H1 (cell line): ENCODE measurements at places on chromosomes 11 and 22.

DNA sequence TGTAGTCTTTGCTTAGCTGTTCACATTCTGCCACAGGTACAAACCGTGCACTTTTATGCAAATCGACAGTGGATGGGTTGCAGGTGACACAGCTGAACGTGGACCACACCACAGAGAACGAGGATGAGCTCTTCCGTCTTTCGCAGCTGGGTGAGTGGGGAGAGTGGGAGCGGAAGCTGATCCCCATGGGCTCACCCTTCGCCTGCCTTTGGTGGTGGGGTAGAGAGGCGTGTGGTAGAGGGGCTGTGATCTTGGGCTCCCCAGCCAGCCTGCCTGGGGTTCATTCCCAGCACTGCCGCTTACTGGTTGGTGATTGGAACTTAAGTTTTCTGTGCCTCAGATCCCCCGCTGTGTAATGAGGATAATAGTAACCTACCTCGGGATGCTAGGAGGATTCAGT lies 19.1 kb downstream of the TAB1 start:
- DNase-seq: no peak

DNA sequence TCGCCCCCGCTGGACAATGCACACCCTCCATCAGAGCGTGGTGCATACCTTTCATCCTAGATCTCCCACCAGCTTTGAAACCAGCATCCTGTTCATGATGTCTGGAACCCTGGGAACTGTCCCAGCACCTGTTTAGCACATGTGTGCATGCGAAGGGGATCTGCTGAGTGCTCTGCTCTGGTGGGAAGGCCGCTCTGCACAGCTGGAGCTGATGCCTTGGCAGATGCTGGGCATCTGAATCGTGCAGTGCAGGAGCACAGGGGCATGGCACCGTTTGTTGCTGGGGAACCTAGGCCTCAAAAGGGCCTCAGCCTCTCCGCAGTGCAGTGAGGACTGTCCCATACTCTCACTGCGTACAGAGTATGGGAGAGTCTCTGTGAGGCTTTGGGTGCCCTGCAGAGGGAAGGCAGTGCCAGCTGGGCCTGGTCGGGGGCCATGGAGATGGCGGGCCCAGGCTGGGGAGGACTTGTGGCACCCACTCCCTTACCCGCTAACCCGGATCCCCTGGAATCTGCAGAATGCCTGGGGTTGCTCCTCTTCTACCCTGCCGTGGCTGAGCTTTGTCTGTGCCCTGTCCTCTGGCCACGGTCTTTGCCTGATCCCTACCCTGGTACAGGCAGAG lies 72.9 kb upstream of the ATXN10 start:
- no peak for DNase-seq

GRCh38 chr11:57444362-57445121 lies 15.8 kb upstream of the RTN4RL2 start:
- no peak for DNase-seq

GRCh38 chr11:133065847-133066485 lies 466.3 kb downstream of the OPCML start:
- no peak for DNase-seq

DNA sequence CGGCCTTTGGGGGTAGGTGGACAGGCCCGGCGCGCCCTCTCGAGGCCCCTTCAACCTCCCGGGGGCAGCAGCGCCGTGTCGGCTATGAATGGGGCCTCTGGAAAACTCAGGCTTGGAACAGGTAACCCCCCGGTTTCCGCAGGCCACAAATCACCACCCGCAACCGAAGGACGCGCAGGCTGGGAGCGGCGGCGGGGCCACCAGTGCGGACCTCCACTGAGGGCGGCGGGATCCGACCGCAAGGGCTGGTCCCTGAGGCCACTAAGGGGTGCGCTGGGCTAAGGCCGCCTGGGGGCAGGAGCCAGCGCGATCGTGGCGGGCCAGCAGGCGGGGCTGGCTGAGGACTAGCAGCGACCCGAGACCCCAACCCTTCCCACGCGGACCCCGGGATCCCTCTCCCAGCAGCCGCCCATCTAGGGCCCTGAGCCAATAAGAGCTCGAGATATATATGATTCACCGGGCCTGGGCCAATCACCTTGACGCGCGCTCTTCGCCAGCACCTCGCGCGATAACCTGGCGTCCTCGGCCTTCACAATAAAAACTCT lies 609 bp upstream of the ATF4 start:
- peak; percentile 96 for DNase-seq

DNA sequence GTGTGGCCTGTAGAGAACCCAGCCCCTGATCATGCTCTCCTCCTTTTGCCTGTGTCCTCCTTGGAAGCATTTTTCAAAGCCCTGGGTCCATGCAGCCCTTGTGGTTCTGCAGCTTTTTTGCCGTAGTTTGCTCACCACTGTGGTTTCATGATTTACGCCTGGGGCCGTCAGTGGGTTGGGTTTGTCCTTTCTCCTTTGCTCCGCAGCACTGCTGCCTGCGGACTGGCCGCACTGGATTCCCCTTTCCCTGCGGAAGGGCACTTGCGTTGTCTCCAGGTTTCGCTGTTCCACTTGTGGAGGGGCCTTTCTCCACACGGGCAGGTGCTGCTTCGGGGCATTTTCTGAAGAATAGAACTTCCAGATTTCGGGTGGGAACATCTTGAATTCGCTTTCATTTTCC lies 1260.9 kb downstream of the BRD1 start:
- DNase-seq: no peak

GRCh38 chr11:130299978-130300377 lies 14.7 kb downstream of the ZBTB44 start:
- DNase-seq: no peak

GRCh38 chr11:129376658-129377341 lies 1.2 kb downstream of the BARX2 start:
- DNase-seq: no peak

GRCh38 chr11:108805030-108805429 lies 140.2 kb downstream of the DDX10 start:
- no peak for DNase-seq

DNA sequence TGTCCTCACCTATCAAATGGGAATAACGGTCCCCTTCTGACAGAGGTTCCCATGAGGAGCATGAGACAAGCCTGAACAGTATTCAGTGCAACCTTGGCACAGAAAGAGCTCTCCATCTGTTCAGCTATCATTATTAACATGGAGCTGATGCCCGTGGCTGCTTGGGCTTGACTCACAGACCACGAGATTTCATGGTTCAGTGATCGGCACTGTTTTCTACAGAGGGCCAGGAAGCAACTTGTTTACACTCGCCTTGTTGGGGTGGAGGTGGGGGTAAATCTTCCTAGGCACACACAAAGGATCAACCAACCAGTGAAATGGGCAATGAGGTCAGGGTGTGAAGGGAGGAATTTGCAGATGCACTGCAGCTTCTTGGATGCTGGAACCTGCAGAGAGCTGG lies 88.2 kb downstream of the CWC15 start:
- no peak for DNase-seq

DNA sequence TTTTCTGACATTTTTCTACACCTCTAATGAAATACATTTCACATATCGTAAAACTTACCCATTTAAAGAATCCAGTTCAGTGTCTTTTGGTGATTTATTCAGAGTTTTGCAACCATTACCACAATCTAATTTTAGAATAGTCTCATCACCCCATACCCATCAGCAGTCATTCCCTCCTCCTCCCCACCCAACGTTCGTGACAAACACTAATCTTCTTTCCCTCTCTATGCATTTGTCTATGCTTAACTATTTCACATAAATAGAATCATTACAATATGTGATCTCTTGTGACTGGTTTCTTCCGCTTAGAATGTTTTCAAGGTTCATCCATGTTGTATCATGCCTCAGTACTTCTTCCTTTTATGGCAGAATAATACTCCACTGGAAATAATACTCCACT lies 9.5 kb downstream of the TTC28 start:
- no peak for DNase-seq

DNA sequence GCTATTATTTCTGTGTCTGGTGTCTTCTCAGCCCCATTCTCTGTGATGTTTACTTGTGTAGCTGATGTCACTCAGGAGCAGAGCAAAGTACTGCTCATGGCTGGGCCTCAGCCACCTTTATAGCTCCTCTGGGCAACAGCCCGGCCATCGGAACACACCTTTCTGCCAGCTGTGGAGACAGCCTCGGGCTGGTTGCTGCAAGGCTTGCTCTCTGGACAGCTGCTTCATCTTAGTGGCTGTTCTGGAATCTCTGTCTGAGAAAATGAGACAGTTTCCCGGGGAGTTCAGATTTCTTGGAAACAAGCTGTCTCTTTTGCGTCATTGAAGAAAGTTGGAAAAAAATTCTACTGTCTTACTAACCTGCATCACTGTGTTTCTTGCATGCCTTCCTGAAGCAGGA lies 20.0 kb downstream of the THY1 start:
- no peak for DNase-seq

- DNase-seq: no peak
Measured at GRCh38 chr11:46537121-46537520, 56.7 kb downstream of the AMBRA1 start.

GRCh38 chr11:33674035-33674814 lies 26.4 kb downstream of the C11orf91 start:
- no peak for DNase-seq

DNA sequence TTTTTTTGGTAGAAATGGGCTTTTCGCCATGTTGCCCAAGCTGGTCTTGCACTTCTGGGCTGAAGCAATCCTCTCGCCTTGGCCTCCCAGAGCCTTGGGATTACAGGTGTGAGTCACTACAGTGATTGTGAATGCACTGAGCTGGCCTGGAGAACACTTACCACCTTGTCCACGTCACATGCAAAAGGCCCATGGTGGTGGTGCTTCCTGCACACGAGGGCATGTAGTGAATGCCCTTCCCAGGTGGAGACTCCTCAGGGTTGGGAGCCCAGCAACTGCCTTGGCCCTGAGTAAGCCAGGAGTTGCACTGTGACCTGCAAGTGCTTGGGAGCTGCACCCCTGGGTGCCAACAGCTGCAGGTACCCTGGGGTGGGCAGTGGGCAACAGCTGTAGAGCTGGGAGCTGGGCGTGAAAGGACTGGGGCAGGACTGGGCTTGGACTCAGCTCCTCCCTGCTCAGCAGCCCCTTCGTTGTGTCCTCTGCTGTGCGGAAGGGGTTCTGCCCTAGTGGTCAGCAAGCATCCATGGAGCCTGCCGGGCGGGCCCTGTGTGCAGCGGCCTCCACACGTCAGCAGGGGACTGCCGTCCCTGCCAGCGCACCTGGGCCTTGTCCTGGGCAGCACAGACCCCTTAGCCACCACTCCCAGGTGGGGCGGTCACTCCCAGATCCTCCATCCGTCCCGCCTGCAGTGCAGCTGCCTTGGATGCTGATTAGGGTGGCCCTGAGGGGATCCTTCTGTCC lies 9.3 kb upstream of the ADORA2A start:
- DNase-seq: no peak

DNA sequence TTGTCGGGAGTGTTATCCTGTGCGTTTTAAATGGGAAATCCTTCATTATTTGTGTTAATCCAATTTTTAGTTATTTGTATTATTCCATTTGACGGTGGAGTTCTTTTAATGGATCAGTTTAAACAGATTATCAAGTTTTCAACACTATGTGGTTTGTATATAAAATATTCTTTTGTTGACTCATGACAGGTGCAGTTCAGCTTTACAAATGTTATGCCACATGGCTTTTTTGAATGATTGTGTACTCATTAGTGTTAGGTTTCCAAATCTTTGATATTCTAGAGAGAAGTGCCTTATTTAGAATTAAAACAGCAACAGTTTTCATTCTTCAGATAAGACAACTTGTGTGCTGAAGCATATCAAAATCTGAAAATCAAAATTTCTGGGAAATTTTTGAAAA lies 2.4 kb downstream of the JAM3 start:
- no peak for DNase-seq

DNA sequence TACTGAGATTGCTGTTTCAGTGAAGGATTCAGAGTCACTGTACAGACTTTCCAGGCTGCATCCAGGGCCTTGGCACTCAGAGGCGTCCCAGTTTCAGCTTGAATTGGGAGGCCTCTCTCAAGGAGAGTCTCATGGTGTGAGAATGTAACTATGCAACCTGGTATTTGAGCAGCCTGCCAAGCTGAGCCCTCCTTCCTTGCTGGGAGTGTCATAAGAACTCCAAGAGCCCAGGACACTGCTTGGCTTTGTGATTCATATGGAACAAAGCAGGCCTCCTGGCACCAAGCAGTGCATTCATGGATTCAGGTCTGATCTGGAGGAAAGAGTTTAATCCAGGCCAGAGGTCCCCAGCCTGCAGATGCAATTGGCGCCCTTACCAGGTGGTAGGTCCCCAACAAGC lies 171.7 kb downstream of the DBX1 start:
- DNase-seq: peak; percentile 15

DNA sequence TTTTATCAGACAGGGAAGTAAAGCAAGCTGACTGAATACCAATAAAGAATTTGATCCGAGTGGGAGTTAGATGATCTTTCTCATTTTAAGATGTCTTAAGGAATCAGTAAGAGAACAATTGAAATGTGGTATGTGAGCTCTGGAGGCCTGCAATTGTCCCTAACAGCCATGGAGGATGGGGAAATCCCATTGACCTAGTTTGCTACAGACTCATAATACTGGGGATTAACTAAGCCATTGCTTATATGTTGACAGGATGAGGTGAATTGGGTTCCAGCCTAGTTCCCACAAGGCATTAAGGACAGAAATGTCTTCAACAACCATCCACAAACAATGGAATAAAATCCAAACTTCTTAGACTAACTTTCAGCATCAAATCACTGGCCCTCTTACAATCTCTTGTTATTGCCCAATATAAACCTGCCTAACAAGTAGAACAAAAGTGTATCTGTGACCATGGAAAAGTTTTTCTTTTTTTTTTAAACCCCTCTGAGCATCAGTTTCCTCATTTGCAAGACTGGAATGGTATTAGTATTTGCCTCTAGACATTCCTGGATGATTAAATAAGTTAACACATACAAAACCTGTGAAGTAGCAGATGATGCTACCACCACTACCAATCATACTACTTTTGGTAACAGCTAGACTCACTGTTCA lies 773.2 kb downstream of the DLG2 start:
- DNase-seq: no peak

- no peak for DNase-seq
Measured at GRCh38 chr22:33337524-33337923, 279.3 kb upstream of the SYN3 start.

DNA sequence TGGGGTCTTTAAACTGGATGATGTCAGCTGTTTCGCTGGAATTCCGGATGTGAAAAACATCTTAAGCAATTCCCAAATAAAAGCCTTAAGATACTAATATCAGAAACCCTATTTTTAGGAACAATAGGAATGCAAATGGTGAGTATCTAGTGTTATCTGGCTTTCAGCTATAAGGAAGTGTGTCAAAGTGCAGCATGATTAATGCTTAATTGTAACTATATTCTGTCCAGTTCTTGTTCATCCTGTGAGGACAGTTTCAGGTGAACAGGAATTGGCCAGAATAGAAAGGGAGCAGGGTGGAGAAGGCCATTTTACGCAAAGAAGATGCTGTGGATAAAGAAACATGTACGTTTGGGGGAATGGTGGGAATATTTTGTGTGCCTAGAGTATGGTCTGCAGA lies 108.2 kb downstream of the RASSF10 start:
- DNase-seq: no peak

- peak; percentile 29 for DNase-seq
Measured at GRCh38 chr11:12827929-12828812, 153.9 kb downstream of the TEAD1 start.
